ENCODE measurements at places on chromosomes 2 and 18. TPM values are rescaled to one million over a fixed set of nuclear protein-coding genes. Genes with fewer than 3 reads are reported as not detected.
A peak's percentile ranks its signal among the peaks of the same experiment; 100 is the strongest.

The RAX gene
- not detected for total RNA-seq

The LIMS3 gene
- total RNA-seq: 1.2 TPM

The CFAP221 gene
- not detected for total RNA-seq

The LIMS4 gene
- 1.0 TPM for total RNA-seq

The FBXO41 gene
- 4.0 TPM for total RNA-seq

The CD8B2 gene
- total RNA-seq: not detected

The C2orf66 gene
- total RNA-seq: 0.14 TPM

The MLPH gene
- 0.63 TPM for total RNA-seq

DNA sequence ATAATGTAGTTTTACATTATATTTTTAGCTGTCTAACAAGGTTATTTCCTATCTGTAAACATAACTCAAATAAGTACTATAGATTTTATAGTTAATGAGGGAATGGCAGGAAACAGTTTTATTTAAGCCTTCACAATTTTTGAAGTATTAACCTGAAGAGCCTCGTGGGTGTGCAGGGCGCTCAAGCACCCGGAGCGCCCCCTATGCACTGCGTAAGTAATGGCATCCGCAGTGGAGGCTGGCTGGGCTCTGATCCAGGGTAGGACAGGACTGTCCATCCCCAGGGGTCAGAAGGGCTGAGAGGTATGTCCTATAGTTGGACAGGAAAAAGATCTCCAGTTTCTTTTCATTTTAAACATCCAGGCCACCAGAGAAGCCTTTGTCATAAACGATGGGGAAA lies 8.2 kb upstream of the GBX2 start:
- no peak for DNase-seq

- DNase-seq: no peak
Observed at GRCh38 chr2:203412546-203413331, 84.5 kb downstream of the ABI2 start.

GRCh38 chr2:160936044-160936806 lies 224.0 kb upstream of the TANK start:
- DNase-seq: no peak

DNA sequence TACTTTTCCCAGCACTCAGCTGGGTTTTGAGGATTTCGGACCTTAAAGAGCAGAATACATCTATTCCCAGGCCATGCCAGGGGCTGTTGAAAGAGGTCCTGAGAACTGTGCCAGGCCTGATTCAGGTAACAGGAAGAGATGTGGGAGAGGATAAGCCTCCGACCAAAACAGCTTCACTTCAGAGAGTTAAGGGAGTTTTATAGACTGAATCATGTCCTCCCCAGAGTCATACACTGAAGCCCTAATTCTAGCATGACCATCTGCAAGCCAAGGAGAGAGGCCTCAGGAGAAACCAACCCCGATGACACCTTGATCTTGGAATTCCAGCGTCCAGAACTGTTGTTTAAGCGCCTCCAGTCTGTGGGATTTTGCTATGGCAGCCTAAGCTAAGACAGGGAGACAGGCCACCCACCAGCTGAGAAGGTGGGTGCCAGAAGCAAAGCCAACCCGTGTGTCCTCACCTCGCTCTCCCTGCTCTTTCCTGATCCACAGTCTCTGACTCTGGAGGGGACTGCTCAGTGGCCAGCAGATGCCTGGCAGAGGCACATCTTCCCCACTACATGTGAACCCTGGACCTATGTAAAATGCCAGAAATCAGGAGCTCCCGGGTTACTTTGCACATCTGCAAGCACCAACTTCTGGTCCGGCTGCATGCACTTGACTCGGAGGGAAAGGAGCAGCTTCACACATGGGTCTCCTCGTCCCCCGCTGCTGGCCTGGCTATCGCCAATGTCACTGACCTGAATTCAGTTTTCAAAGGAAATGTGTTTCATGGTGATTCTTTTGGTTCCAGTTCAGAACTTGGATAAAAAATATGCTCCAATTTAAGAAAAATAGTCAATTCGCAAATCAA lies 116.8 kb upstream of the EPC2 start:
- no peak for DNase-seq

DNA sequence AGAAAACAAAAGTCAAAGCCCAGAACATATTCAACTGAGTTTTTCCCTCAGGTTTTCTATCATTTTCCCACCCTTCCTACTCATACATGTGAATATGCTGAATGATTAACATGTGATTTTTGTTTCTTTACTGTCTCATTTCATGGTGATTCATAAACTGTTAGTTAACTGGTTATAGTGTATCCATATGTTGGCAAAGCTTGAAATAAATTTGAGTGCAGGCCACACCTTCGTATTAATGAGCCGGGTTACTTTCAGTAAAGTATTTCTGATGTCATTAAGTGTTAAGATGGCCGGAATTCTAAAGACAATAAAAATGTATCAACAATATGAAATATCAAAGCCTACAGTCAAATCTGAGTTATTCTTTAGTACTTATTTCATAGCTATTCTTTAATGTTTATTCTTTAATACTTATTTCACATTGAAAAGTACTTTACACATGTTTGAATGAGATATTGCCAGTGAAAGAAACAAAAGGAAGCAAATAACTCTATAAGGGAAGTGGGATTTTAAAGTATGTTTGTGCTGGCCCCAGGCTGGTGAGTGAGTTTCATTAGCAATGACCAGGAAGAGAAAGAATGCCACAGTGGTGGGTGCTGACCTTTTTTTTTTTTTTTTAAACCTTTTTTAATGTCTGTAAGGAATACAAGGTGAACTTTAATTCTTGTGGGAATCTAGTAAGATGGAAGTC lies 178.6 kb downstream of the NEDD4L start:
- no peak for DNase-seq

DNA sequence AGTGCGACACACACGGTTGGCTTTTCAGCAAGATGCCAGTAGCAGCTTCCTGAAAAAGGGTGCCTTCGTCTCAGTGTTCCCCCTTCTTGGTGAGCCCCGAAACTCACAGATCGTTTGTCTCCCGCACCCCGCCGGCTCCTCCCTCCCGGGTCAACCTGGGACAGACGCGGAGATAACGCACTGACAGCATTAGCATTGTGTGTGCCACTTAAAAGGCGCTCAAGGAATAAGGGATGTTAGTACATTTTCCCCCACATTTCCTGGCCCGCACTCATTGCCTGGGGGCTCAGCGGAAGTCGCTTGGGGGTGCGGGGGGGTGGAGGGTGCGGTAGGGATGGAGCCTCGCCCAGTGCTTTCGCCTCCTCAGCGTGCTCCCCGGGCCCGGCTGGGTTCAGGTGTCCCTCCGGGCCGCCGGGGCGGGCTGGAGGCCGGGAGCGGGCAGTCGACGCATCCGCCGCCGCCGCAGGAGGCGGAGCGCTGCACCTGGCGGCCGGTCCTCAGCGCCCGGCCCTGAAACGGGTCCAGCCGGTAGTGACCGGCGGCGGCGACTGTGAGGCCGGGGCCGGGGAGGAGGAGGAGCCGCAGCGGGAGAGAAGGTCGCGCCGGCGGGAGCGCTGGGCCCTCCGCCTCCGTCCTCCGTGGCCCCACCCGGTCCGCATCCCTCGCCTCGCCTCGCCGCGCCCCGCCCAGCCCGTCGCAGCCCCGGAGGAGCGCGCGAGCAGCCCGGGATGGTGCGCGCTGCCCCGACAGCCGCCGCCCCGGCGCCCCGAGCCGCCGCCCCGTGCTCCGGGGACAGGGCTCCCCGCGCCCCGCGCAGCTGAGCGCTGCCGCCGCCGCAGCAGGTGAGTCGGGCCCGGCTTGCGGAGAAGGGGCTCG lies at the start of gene MFSD6:
Gene MFSD6 (plus strand): TSS at position 694 of the 876 bp plus-strand sequence. CDS start 27,675 bp downstream, outside the sequence.
- no peak for DNase-seq

- DNase-seq: no peak
Observed at GRCh38 chr2:7994397-7994951, 687.4 kb upstream of the ID2 start.

DNA sequence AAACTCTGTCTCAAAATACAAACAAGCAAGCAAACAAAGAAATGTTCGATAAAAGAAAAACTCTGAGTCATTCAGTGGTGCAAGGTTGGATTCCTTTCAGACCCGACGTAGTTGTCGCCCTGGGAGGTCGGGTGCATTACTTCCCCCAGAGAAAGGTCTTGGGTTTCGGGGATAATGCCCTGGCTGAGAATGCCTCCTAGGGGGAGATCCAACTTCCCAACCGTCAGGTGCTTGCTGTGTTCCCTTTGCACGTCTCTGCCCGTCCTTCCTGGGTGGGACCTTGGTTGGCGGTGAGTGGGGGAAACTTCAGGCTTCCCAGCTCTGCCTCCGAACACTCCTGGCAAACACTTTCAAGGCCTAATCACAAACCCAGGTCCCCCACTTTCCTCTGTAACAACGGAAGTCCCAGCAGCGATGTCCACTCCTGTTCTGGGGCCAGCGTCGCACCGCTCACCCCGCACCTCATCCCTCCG lies 609 bp downstream of the TPGS2 start:
- DNase-seq: peak; percentile 34

- DNase-seq: no peak
Observed at GRCh38 chr18:37654034-37654433, 88.4 kb upstream of the CELF4 start.

DNA sequence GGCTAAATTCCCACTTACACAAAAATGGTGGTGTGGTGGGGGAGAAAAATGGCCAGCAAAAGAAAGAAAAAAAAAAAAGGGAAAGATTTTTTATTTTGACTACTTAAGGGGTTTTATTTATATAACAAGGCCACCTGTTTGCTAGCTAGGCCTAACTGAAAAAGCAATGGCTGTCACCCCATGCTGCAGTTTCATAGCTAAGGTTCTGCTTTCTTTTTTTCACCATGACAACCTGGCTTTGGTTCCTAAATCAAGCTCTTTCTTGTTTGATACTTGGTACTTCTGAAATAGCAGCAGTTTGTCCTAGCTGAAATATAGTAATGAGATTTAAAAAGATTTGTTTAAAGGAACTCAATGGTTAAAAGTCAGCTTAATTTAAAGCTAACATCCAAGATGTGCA lies 433.2 kb upstream of the MEX3C start:
- no peak for DNase-seq

- no peak for DNase-seq
Observed at GRCh38 chr2:181157326-181157725, 176.9 kb downstream of the UBE2E3 start.

GRCh38 chr2:44549099-44549471 lies 187.3 kb downstream of the CAMKMT start:
- peak; percentile 79 for DNase-seq

GRCh38 chr18:12014521-12015415 lies 33.5 kb downstream of the IMPA2 start:
- no peak for DNase-seq

- no peak for DNase-seq
Observed at GRCh38 chr18:35935805-35936204, 36.7 kb upstream of the RMP24 start.

GRCh38 chr2:149087751-149088150 lies 49.3 kb downstream of the LYPD6B start:
- no peak for DNase-seq

- DNase-seq: no peak
Observed at GRCh38 chr2:20618468-20618885, 32.4 kb downstream of the HS1BP3 start.

DNA sequence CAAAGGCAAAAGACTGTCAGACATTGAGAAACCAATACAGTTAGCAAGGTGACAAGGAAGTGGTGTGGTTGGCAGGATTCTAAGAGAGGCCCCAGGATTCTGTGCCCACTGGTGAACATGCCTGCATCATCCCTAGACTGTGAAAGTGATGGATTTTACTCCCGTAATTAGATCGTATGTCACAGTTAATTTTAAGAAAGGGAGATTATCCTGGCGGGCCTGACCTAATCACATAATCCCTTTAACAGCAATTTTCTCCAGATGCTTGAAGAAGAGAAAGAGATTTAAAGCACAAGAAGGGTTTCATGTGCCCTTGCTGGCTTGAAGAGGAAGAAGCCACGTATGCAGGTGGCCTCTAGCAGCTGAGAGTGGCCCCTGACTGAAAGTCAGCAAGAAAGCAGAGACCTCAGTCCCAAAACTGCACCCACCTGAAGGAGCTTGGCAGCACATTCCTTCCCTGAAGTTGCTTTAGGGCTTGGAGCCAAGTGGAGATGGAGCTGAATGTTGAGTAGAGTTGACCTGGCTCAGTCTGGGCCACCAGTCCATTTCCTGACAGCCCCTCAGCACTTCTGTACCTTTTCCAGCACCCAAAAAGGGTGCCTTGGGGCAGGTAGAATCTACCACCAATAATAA lies 49.1 kb downstream of the GTF3C3 start:
- no peak for DNase-seq

DNA sequence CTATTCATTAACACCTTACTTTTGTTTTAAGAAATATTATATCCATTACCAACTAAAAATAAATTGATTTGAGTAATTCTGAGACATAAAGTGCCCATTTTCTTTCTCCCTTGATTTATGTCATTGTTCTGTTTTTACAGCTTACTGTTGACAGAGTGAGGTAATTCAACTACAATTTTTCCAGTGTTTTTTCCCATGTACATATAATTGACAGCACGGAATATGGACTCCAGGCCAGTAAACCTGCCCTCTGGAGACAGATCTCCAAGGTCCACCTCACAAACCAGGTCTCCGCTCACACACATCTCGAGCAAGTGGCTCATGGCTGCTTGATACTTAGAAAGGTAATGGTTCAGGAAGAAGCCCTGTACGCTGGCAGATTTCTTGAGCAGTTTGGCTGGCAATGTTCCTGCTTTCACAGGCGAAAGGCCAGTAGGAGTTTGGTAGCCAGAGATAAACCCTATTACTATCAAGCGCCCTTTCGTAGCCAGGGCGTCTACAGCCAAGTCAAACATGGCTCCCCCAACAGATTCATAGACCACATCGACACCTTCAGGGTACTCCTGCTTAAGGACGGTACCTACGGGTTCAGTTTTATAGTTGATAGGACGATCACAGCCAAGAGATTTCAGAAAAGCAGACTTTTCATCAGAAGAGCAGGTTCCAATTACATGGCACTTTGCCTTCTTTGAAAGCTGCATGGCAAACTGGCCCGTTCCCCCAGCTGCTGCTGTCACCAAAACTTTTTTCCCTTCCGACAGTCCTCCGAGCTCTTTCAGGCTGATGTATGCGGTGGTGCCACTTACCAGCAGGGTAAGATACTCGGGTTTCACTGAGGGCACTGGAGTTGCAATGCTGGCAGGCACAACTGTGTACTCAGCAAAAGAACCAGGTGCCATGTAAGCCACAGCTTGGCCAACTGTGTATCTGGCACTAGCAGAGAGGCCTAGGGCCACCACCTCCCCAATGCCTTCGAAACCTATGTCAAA lies 7.4 kb downstream of the PTGR3 start:
- no peak for DNase-seq

DNA sequence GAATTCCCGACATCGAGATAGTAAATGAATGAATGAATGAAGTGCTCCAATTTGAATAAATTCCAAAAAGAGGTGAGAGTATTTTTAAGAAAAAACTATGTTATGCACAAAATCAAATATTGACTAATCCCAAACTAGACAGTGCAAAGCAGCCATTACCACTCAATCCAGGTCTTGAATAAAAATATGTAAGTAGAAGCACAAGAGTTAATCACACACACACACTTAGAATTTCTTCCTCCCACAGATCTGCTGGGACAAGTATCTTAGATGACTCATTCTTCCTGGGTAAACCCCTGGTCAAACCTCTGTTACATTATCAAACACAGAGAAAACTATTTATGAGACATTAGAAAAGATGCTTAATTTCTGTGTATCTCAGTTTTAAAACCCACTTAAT lies 102.0 kb downstream of the PLA2R1 start:
- peak; percentile 85 for DNase-seq

Measured in foreskin keratinocyte (primary cell).